ENCODE measurements at places on chromosomes 6 and 20.

GRCh38 chr20:62891111-62891510 lies 29.5 kb upstream of the TCFL5 start:
- peak; percentile 82 for DNase-seq

DNA sequence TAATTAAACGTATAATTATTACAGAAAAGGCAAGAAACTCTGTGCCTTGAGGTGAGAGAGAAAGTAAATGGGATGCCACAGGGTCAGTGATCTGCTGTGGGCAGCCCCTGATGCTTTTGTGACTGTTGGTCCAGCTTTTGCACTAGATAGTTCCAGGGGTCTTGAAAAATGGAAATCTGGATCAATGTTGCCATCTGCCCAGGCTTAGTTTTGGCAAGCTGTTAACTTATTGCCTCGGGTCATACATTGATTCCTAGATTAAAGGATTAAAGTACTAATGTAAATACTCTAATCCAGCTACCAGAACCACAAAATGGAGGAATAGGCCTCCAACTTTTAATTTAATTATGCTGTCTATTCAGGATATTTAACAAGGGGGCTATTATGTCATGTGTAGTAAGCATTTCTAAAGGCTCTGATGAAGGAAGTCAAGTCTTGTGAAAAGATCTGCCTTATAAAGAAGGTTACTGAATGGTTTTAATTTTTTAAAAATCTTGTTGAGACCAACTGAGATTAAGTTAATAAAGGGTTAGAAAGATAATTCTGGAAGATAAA lies 376.0 kb upstream of the HS3ST5 start:
- DNase-seq, result peak; percentile 25

- DNase-seq, result no peak
These were observed 200.1 kb downstream of the PREX1 start for GRCh38 chr20:48627737-48628128.

DNA sequence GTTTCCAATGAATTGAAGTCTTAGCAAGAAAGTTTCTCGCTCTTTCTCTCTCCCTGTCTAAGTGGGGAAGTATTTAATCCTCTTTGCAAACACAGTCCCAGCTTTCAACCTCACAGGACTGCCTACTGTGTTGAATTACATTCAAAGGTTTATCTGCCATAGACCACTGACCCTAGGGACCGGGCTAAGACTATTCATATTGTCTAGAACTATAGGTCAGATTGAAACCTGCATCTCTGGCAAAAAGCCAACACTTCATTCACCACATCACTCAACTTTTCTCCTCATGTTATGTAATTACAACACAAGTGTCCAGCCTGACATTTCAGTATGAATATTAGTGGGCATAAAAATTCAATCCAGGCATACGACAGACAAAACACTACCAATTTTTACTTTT lies 314.7 kb upstream of the RSPO3 start:
- DNase-seq, result no peak

DNA sequence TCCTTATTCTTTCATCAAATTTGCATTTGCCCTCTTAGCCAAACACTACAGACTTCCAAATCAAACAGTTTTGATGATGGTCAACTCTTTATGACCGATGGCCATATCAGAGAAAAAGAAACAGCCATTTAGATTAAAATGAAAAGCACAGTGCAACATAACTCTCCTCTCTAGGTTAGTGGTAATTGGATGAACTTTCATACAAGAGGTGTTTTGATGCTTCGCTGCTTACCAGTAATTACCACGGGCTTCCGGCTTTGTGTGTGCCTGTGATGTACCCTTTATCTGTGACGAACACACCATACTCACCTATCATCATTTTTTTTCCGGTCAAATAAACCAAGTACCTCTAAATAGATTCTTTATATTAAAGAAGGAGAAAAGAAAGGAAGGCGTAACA lies 181.8 kb downstream of the FOXA2 start:
- DNase-seq, result no peak

DNA sequence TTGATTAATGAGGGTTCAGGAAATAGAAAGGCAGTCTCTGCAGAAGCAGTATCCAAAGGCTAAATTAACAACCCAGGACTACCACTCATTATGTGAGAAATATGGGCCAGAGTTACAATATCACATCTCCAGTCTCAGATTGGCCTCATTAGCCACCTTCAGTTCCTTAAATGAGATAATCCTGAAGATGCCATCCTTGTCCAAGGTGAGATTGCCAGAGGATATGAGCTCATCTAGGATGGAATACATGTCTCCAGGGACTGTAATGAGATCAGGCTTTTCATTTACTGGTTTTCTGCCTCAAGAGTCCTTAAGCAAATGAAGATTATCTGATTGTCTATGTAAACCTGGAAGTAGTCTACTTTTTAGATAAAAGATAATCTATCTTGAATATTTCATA lies 196.3 kb downstream of the FUT9 start:
- DNase-seq, result no peak

GRCh38 chr6:26537846-26538571 lies at the start of gene HMGN4:
Gene HMGN4 (plus strand): TSS chr6:26538366. CDS start chr6:26545207, 6,841 bp downstream.
- DNase-seq, result peak; percentile 92
